ENCODE measurements at places on chromosomes 6 and 20.
A peak's percentile ranks its signal among the peaks of the same experiment; 100 is the strongest.

DNA sequence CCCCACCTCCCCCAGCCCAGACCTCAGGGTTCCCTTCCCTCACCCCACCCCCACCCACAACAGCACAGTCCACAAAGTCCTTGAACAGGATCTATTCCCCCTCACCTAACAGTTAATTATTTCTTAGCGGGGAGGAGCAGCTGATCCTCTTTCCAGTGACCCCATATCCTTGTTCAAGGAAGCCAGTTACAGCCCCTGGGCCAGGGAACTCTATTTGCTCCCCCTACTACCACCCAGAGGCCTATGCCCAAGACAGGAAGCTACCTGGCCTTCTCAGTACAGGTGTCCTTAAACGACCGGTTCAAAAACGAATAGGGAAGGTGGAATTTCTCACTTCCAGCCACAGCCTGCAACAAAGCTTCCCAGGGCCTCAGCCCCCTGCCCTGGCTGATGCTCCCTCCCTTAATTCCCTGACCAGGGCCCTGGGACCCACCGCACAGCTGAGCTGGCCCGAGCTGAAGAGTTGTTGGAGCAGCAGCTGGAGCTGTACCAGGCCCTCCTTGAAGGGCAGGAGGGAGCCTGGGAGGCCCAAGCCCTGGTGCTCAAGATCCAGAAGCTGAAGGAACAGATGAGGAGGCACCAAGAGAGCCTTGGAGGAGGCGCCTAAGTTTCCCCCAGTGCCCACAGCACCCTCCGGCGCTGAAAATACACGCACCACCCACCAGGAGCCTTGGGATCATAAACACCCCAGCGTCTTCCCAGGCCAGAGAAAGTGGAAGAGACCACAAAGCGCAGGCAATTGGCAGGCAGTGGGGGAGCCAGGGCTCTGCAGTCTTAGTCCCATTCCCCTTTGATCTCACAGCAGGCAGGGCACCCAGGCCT lies 778 bp downstream of the MCCD1 start:
- no peak for DNase-seq

- no peak for DNase-seq
Observed at GRCh38 chr6:143368426-143368825, 82.1 kb downstream of the ADAT2 start.

DNA sequence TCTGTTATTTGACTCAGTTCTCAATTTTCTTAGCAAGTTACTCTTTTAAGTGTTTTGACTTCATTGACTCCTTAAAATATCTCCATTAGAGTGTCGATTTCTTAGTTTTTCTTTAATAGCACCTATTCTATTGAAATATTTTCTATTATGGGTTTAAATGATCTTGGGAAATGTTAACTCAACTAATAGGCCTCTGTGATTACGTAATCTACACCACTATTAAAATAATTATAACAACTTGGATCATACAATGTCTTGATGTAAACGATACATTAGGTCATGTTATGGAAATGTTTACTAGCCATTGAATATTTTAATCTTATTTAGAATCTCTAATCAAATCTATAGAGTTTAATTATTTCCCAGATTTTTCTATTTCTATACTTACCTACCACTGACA lies 550.0 kb downstream of the EYS start:
- no peak for DNase-seq

DNA sequence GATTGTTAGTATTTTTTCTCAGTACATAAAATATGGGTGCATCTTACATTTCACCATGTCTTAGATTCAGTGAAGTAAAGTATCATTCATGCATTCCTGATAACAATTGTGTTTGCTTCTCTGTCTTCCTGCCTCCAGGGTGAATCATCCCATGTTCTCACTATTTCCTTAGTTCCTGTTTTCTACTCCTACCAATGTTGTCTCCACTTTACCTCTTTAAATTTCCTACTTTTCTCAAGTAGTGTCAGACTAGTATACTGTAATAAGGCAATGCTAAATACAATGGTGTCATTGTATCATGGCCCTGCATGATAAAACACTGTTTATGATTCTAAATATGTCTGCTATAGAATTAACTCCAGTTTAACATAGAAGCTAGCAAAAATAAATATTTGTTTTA lies 37.4 kb upstream of the GABRR1 start:
- DNase-seq, result no peak

GRCh38 chr20:32168184-32168910 lies 39.2 kb downstream of the PLAGL2 start:
- DNase-seq, result no peak

GRCh38 chr6:150191809-150192208 lies 49.0 kb downstream of the PPP1R14C start:
- no peak for DNase-seq

- no peak for DNase-seq
Observed at GRCh38 chr6:71902261-71902660, 15.9 kb downstream of the RIMS1 start.

DNA sequence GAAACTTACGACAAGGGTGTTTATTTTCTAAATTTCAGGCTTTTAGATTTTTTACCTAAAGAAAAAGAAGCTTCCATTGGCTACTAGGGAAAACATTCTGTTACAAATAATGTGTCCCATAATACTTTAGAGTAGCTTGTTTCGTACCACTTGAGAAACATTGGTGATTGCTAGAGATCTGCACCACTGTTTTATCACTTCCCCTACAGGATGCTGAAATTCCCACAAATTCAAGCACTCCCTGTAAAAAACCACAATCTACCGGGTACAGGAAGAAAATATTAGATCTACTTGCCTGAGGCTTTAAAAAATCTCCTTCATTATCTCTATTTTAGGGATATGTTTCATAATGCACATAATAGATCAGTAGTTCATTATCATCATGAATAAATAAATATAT lies 29.9 kb downstream of the SEL1L2 start:
- DNase-seq, result no peak

GRCh38 chr6:6699741-6700367 lies 111.3 kb downstream of the LY86 start:
- peak; percentile 68 for DNase-seq

DNA sequence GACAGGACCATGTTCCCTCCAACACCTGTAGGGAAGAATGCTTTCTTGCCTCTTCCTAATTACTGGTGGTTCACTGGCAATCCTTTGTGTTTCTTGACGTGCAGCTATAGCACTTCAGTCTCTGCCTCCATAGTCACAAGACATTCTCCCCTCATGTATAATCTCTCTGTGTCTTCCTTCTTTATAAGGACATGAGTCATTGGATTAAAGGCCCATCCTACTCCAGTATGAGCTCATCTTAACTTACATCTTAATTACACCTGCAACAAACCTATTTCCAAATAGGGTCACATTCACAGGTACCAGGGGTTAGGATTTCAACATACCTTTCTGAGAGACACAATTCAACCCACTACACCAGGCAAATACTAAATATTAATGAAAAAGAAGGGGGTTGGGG lies 213.6 kb downstream of the RNGTT start:
- no peak for DNase-seq

DNA sequence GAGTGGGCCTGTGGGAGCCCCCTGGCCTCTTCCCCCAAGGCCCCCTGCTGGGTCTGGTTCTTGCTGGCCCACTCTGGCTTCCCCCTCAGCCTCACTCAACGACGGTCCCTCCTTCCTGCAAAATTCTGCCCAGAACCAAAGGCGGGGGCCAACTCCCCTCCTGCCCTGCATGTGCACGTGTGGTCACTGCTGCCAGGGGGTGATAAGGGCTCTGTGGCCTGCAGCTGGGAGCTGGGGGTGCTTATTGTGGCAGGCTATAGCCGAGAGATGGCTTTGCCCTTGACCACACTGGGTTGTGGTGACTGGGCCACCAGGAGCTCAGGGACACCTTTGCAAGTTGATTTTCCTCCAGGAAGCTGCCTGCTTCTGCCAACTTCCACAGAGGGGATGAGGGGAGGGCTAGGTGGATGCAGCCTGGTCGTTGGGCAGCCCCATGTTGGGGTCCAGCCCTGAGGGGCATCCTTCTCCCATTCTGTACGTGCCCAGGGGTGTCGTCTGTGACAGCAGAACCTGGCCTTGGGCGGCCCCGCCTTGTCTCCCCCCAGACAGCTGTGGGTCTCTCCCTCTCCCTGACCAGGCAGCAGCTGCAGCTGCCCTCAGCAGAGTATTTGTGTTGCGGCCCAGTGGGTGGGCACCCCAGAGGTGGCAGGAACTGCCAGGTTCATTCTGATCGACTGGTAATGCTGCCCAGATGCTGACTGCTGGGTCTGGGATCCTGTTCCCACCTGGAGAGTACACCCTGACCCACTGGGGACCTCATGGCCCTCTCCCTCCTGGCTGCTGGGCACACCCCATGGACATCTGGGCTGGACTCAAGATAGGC lies 5.6 kb downstream of the TCEA2 start:
- no peak for DNase-seq

GRCh38 chr6:139154881-139155547 lies 20.1 kb downstream of the HECA start:
- no peak for DNase-seq

DNA sequence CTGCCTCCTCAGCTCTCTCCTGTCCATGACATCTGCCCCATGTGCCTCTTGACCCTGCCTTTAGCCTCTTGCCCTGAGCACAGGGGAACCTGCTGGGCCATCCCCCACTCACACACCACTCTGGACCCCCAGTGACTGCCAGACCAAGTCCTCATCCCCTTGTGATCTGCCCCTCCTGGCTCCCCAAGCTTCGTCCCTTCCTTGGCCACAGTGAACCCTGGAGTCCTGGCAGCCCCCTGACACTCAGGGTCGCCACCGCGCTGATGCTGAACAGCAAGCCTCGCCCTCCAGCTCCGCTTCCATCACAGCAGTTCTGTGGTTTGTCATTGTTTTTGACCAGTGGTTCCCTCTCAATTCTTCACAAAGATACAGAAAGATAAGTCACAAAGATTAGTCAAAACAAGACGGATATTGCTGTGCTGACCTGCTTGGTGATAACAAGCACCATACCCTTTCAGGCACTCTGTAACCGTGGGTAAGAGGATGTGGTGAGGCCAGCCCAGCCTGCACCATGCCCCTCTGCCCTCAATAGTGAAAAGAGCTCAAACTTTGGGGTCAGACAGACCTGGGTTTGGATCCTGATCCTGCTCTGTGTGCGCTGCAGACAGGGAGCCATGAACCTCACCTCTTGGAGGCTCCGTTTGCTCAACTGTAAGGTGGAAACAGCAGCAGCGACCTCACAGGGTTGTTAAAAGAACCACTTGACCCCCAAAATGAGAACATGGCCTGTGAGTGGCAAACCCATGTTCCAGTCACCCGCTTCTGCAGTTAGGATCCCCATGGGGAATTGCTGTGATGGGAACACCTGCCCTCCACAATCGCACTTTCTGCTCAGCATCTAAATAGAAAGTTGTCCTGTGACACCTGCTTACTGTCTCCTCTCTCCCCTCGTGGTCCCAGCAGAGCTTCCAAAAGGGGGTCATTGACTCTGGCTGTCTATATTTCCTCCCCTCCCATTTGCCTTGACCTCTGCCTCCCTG lies 114.5 kb downstream of the TOX2 start:
- DNase-seq, result no peak

DNA sequence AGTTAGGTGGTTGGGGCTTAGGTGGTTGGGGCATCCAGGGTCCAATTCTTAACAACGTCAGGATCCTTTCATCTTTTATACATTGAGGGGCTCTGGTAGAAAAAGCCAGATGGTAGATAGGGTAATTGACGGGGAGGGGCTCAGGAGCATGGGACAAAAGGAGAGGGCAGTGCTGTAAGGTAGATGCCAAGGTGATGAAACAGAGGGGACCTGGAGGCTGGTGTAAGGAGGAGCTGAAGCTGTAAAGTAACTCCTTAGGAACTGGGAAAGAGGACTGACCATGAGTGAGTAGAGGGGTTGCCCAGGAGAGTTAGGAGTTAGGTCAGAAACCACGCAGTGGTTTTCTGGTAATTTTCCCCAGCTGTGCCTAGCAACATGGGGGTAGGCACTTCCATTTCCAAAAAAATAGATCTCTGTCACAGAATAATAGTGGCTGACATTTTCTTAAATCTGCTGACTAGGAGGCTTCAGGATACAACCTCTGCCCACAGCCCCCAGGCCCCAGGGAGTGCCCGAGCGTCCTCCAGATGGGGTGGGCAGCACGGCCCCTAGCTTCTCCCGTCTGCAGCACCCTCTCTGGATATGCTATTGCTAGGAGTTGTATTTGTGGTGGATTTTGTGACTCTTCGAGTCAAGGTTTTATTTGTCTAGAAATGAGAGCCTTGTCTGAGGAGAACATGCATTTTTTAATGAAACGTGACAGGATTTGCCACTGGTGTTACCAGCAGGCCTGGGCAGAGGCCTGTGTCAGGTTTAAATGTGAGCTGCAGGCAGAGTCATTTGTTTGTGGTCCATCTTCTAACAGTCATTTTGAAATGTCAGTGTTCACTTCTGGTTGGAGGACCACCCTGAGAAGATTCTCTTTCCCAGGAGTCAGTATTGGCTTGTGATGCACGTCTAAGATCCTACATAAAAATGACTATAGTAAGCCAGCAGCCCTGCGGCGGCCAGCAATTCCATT lies 44.6 kb downstream of the TULP4 start:
- no peak for DNase-seq

GRCh38 chr20:25493137-25493536 lies 85.7 kb downstream of the GINS1 start:
- DNase-seq, result no peak

GRCh38 chr20:41004531-41005360 lies 23.9 kb upstream of the TOP1 start:
- DNase-seq, result no peak

DNA sequence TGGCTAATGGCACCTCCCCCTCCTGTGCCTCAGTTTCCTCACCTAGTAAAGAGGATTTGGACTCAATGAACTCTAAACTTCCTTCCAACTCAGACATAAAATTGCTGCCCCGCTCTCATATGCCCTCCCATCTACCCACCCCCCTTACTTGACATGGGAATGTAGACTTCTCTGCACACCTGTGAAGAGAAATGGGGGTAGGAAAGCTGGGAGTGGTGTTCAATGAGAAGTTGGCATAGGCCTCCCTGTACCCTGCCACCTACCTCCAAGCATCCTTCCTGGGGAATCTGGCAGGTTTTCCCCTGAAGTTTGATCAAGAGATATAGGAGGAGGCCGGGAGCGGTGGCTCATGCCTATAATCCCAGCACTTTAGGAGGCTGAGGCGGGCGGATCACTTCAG lies 3.9 kb upstream of the POU5F1 start:
- DNase-seq, result no peak

DNA sequence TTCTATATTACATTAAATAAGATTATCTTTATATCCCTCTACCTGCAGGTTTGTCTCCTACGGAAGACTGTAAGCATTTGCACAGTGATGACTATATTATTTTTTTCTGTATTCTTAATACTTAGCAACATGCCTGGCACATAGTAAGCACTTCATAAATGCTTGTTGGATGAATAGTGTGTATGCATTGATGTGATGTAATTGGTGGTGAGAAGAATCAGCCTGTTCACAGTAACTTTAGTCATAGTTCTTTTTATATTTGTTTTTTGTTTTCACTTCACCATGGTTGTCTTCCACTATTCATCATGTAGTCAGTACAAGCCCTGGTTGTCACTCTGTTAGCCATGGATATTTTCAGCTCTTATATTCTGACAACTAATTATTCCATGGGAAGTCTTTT lies 184.0 kb upstream of the FLRT3 start:
- DNase-seq, result no peak

- no peak for DNase-seq
Observed at GRCh38 chr20:38842558-38842981, 37.1 kb downstream of the PPP1R16B start.

GRCh38 chr6:28996844-28997510 lies 8.1 kb downstream of the ZNF311 start:
- DNase-seq, result no peak

Measured in H54 (cell line).